CD4-positive, alpha-beta T cell treated with Interleukin-10 for 1 hour (primary cell): ENCODE measurements at places on chromosomes 4 and X.

GRCh38 chr4:38917481-38918025 lies 49.9 kb downstream of the FAM114A1 start:
- no peak for DNase-seq

- peak; percentile 35 for DNase-seq
These were observed 10.6 kb downstream of the NYX start for GRCh38 chrX:41457613-41458192.

GRCh38 chrX:18973527-18974192 lies 10.3 kb downstream of the PHKA2 start:
- DNase-seq: no peak

- no peak for DNase-seq
These were observed 221.0 kb upstream of the BCOR start for GRCh38 chrX:40318801-40319200.

- DNase-seq: no peak
These were observed 777 bp upstream of the WDFY3 start for GRCh38 chr4:84967243-84967690.

DNA sequence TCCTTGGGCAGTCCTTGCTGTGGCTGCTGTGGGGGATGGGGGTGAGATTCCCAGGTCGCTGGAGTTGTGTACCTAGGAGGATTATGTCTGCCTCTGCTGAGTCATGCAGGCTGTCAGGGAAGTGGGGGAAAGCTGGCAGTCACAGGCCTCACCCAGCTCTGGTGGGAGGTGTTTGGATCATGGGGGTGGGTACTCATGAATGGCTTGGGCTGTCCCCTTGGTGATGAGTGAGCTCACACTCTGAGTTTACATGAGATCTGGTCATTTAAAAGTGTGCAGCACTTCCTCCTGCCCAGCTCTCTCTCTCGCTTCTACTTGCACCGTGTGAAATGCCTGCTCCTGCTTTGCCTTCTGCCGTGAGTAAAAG lies 24.6 kb upstream of the PDLIM3 start:
- DNase-seq: no peak

DNA sequence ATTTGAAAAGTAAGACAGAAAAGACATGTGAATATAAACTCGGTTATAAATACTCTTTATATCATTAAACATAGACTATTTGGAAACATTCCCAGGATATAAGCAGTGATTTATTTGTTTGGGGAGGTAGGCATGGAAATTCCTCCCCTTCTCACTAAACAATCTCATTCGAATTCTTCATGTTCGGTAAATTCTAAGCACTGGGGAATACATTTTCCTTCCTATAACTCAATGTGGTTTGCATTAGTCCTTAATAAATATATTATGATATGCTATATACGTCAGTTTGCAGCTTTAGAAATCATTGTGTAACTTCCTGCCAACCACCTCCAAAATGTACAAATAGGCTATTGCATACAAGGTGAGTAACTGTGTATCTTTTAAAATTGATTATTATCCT lies 99.6 kb downstream of the UGT8 start:
- no peak for DNase-seq

DNA sequence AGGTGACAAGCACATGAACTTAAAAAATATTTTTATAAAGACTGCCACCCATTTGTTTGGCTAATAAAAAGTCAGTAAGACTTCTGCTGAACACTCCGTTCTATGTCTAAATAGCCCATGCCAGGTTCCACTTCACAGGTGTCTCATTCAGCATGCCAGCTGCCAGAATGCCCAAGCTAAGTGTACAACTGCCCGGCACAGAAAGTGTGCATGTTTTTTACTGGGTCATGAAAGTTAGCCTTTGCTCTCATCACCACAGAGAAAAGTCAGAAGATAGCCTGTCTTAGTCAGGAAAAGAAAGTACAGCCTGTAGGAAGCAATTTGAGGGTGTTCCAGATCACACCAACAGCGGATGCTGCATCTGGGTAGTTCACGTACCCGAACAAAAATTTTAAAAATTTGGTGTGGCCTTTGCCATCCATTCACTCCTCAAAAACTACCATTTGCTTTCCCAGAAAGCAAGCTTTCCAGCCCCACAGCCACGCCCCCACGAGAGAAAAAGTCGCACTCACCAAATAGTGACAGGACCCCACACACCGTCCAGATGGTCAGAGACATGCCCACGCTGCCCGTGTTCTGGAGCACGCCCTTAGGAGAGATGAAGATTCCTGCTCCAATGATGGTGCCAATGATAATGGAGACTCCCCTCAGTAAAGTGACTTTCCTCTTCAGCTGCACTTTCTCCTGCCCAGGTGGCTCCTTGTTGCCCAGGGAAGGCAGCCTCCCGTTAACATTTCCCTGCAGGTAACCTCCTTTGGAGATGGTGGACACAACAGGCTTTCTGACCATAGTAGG lies 671 bp downstream of the SLC7A11 start:
- no peak for DNase-seq

GRCh38 chrX:31713120-31713519 lies 641.3 kb upstream of the FTHL17 start:
- no peak for DNase-seq
